ENCODE measurements at places on chromosomes 3 and 15.

GRCh38 chr15:85727068-85727467 lies 67.7 kb downstream of the KLHL25 start:
- no peak for DNase-seq

DNA sequence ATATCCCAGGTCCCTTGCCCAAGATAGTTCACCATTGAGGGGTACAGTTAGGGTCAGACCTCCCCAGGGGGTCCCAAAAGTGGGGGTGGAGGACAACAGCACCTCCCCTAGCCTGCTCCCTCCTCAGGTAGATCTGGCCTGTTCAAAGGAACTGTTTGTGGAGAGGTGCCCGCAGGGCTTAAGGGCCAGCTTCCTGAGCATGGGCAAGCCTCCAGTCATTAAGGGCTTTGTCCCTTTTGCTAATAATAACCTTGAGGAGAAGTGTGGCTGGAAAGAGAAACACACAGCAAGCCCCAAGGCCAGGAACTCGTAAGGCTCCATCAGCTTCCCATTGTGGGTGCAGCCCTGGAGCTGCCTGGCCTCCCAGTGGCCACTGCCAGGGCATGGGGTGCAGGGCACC lies 47.4 kb downstream of the ISG20 start:
- no peak for DNase-seq

DNA sequence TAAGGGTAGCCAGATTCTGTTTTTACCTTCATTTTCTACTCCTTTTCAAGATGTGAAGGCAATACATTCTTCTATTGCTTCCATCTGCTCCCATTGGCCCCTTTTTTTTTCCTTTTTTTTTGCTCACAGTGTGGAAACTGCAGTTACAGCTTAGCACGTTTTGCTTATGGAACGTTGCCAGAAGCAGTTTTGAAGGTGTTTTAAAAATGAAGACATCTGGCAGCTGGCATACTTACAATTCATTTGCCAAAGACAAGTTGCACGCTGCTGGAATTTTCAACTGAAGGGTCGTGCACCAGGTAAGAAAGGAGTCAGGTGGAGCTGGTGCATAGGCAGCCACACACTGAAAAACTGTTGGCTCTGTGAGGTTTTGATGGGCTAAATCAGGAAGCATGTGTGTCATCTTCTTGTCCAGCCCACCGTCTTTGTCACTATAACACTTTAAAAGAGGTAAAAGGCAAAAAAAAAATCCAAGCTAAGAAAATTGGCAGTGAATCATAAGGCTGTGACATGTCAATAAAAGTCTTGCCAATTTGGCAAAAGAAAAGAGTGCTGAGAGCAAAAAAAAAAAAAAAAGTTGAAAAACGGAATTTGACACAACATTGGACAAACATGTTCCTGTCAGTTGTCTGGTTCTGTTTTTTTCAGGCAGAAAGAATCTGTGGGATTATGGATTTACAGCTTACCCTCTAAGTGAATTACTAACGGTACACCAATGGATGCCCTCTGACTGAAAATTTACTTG lies 225.4 kb upstream of the SOX2 start:
- no peak for DNase-seq

DNA sequence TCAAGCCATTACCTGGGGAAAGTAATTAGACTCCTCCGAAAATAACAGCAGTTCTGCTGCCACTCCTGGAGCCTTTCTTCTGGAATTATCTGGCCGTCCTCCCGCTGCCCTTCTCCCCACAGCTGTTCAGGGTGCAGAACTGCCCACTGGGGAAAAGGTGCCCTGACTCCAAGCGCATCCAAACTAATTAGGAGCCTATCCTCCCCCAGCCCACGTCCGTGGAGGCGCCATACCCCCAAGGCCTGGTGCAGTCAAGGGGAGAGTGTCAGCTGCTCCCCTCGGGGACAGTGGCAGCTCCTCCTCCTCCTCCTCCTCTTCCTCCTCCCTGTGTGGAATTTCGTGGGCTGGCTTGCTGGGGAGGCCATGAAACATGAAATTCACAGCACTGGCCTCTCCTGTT lies 177.2 kb downstream of the XXYLT1 start:
- no peak for DNase-seq

DNA sequence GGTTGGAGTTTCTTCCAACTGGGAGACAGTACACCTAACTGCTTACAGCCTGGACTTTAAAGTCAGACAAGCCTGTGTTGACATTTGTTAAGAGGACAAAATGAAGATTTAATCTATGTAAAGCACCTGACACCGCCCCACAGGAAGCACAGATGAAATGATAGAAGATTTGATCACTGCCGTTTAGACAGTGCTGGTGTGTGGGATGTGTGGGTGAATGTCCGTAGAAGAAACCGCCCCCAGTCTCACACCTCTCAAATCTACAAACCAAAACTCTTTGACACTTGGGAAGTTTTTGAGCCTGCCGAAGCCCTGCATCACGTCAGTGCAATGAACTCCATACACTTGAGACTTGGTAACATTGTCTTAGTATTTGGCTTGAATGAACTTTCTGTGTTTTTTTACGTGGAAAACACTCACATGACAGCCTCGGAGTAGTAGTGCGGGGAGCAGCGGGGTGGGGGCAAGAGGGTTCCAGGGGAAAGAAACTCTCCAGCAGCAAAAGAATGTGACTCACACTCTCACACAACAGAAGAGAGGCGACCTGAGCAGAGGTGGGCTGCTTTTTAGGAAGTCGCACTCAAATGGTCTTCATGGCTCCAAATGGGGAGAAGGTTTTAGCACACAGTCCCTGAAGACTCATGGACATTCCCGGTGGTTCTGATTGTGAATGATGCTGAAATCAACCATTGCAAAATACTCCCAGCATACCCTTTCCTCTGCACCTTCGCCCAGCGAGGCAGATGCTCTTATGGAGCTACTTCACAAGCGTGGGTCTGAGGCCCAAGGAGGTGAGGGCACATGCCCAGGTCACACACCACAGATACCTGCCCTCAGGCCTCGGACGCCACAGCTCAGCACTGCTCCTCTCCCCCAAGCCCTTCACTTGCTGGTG lies 79.2 kb downstream of the SRGAP3 start:
- no peak for DNase-seq

DNA sequence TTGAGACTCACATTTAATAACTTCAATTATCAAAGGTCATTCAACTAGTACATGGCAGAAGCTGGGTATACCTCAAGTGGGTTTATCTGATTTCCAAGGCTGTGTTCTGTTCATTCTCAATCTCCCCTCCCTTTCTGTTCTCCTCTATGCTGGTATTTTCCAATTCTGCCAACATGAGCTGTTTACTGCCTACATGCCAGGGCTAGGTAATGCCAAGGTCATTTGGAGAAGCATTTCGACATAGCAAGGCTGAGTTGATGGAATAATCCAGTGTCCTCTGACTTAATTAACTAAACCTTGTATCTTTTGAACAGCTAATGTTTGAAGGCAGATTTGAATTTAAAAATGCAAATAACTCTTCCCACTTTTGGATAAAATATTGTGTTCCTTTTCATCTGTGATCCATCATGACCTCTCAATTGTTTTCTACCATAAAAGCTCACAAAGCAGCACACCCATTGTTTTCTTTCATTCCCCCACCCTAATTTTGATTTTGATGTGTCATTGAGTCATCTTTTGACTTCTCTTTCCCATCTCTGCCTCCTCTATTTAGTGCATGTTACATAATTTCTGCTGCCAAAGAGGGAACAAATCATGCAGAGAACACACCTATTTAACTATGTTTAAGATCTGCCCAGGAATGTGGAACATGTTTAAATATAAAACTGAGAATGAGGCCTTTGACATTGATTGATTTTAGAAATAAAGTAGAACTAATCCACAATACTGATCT lies 308.8 kb upstream of the NR2E3 start:
- DNase-seq, result no peak

DNA sequence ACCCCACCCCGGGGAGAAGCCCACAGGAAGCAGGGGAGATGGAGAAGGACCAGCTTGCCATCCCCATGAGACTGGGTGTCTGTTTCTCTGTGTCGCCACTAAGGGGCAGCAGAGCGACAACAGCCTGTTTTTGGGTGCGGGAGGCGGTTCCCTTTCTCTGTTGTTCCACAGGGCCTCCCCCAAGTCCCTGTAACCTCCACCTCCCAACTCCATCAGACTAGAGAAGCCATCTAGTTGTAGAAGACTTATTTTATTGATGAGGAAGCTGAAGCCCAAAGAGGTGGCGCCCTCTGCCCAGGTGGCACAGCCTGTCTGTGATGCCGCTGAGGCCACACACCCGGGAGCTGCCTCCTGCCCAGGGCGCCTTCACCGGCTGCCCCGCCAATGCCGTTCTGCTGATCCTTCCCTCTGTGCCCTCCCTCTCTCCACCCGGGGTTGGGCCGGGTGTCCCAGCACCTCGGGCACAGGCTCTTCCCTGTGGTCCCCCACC lies 3.9 kb upstream of the CCDC9B start:
- DNase-seq, result no peak

DNA sequence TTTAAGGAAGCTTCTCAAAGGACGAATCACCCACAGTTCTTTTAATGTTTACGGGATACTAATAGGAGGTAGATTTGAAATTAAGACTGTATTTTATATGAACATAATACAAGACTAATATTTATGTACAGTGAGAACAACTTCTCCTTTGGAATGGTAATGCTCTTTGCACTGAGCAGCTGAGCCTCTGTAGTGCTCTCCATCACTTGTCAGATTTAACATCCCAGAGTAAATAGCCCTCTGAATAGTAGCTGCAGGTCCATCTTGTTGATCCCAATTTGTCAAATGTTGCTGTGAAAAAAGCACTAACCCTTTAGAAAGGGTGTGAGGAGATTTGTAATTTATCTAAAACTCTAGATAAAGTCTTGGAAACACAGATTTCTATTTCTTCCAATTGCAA lies 351.4 kb upstream of the KCNMB2 start:
- DNase-seq, result no peak

DNA sequence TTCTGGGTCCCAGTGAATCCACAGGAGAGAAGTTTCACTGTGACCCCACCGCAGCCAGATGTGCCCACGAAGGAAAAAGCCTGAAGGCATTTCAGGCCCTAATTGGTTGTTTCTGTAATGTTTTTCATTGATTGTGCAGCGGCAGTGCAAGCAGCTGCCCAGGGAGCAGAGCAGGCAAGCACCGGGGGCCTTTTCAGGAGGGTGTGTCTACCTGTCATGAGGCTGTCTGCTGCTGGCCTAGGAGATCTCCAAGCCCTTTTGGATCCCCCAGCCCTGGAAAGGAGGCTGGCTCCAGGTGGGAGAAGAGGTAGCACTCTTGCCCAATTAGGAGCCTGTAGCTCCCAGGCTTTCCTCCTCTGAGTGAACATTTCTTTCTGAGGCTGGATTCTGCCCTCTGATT lies 108.8 kb downstream of the EPHB1 start:
- no peak for DNase-seq

DNA sequence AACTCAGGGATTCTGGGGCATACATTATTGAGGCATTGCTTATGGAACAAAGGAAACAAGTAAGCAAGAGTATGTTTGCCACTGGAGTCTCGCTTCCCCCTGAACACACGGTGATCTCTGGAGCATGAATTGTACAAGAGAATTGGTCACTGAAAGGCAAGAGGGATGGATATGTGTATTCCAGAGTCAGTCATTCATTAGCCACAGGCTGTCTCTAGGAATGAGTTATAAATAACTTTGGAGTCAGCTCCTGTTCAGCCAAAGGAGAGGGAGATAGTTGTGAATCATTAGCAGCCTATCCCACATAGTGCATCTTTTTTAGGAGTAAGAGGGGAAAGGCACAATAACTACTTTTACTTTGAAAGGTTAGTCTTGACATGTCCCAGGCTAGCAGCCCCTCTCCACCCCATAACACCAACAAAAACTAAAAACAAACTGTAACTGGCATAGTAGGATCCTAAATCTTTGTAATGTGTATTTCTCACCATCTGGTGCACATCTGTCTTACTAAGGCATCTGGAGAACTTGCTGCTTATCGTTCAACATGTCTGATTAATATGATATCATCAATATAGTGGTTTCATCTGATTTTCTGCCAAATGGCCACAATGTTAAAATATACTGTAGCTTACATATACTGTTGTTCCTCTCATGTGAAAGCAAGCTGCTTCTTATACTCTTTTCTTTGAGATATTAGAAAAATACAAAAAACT lies 462.2 kb downstream of the GRM7 start:
- no peak for DNase-seq

- DNase-seq, result no peak
Measured at GRCh38 chr3:173396191-173397041, 1.1 kb upstream of the NLGN1 start.

DNA sequence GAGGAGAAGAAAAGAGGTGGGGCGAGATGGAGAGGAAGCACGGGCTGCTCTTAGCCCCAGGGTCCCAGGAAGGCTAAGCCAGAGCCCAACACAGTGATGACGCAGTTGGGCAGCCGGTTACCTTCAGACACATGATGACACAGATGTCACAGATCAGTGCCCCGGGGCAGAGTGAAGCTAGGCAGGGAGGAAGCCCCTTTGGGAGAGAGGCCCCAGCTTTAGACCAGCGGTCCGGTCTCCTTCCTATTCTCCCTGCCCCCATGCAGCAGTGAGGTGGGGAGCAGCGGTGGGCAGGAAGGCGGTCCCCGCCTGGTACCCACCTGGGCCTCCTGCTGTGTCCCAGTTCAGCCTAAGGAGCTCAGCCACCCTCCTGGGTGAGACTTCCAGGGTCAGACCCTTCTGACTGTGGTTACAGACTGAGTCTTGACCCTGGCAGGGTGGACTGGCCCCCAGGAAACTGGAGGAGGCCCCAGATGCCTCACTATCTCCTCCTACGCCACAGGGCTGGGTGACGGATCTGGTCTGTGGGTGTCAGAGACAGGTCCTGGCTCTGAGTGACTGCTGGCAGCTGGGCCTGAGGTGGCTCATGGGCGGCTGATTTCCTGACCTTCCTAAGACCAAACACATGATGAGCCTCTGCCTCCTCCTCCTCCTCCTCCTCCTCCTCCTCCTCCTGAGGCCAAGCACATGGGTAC lies 38.8 kb upstream of the LINGO1 start:
- DNase-seq, result no peak

GRCh38 chr3:188206787-188207186 lies 52.8 kb downstream of the LPP start:
- DNase-seq, result no peak

DNA sequence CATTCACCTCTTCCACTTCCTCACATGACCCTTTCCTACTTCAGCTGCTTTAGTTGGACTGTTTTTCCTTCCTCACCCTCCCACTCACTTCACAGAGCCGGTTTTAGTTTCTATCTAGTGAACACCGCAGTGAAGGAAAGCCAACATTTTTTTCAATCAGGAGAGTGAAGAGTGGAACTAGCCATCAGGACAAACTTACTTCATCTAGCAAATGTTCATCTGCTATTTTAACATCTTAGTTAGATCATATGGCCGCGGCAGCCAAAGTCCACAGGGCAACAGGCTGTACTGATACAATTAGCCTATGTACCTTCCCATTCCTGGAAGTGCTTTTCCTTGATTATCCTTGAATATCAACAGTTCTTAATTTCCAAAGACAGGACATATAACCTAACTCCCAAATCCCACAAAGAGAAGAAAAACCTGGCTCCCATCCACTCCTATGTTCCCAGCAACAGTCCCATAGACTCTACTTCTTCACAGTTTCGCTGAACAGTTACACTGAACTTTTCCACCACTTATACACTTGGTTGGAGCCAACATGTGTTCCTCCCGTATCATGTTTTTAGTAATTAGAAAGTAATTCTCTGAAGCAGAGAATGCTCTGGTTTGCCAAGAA lies 456.2 kb upstream of the THBS1 start:
- no peak for DNase-seq

- DNase-seq, result peak; percentile 28
Measured at GRCh38 chr15:49831206-49831965, 210.5 kb downstream of the DTWD1 start.

GRCh38 chr15:59243622-59244021 lies 37.0 kb downstream of the LDHAL6B start:
- no peak for DNase-seq

Measured in breast epithelium (tissue), 4 donors.